ENCODE measurements at places on chromosomes 1 and 21.

DNA sequence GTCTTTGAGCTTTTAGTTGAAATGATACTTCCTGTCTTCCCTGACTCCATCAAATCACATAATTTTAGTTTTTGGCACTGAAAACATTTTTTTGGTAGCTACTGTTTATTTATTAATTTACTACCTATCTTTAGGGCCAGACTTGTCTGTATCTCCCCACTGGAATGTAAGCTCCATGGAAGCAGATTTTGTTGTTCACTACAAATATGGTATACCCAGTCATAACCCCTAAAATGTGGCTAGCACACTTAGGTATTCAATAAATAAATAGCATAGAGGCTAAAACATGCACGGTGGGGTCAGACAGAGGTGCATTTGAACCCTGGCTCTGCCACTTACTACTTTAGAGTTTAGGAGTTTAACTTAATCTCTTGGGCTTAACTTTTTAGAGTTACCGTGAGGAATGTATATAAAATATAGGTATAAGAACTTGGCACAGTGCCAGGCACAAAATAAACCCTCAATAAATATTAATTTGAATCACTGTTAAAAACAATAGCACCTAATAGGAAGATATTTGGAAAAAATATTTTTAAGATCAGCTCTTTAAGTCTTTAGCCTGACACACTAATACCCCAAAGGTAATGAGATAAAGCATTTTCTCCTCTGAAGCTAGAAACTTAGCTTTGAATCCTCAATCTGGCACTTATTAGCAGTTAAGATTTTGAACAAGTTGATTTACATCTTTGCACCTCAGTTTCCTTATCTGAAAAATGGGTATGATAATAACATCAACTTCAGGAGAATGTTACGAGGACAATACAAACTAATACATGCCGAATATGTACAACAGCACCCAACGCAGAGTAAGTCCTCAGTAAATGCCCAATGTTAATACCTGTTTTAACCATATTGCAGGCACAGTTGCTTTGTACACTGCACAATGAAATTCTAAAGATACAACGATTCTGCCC lies 59.6 kb upstream of the HP1BP3 start:
- no peak for DNase-seq

GRCh38 chr1:178282949-178283367 lies 189.1 kb downstream of the RASAL2 start:
- DNase-seq, result no peak

DNA sequence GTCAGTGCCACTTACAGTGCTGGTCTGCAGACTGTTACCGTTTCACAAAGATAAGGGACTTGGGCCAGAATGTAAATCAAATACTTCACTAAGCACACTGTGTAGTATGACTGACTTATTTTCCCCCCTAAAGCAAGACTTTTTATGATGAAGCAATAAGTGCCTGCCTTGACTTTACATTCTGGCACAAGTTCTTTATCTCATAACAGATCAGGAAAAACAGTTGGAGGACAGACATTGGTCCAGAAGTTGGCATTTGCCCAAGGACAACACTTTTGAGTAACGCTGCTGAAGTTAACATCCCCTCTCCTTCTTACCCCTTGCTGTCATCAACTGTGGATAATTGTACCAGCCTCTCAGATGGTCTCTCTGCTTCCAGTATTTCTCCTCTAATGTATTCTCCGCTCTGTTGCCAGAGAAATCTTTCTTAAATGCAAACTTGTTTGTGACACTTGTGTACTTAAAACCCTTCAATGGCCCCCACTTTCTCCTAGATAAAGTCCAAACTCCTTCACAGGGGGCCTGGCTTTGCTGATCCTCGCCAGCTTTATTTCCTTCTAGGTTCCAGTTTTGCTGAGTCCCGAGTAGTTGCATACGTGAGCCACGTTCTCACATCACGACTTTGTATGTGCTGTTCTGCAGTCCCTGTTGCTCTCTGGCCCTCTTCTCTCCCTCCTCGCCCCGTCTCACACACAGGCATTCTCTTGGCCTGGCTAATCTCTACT lies 45.7 kb downstream of the S1PR1 start:
- no peak for DNase-seq

- DNase-seq, result no peak
These were observed 672.8 kb downstream of the LMO4 start for GRCh38 chr1:88001460-88001859.

DNA sequence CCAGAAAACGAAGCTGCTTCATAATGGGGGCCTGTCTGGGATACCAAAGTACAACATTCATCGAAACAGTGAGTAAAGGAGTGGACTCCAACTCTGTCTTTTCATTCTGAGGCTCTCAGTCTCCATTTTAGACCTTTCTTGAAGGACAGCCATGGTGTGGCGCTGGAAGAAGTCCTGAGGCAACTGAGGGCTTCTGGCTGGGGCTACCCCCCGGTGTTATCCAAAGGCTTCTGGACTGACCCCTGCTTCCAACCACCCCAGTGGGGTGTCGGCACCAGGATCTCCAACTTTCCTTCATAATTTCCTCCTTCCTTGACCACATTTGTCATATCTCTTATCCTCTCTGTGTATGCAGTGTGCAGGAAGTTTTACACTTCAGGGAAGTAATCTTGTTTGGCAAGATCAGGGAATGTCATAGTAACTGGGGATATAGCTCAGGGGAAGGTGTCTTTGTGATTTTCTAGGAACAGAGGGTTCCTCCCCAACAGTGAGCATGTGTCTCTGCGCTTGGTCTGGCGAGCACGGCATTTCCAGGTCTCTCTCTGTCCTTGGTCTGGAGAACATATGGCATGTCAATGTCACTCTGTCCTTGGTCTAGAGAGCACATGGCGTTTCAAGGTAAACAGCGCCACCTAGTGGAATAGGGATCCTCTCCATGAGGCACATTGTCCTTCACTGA lies 19.4 kb upstream of the BSDC1 start:
- peak; percentile 54 for DNase-seq

All from stimulated activated CD8-positive, alpha-beta memory T cell treated with anti-CD3 and anti-CD28 coated beads, Interleukin-2, amount 100 ng/mL, for 1 hour (primary cell).